ENCODE measurements at places on chromosomes 13 and 19. TPM values are rescaled to one million over a fixed set of nuclear protein-coding genes. Genes with fewer than 3 reads are reported as not detected.

GRCh38 chr13:75430436-75431209 is 51.3 kb downstream of the TBC1D4 start:
- no peak for DNase-seq

- no peak for DNase-seq
Measured at GRCh38 chr13:94646904-94647303, 45.2 kb downstream of the GPR180 start.

- DNase-seq: no peak
Measured at GRCh38 chr19:13058951-13059660, 43.6 kb downstream of the LYL1 start.

DNA sequence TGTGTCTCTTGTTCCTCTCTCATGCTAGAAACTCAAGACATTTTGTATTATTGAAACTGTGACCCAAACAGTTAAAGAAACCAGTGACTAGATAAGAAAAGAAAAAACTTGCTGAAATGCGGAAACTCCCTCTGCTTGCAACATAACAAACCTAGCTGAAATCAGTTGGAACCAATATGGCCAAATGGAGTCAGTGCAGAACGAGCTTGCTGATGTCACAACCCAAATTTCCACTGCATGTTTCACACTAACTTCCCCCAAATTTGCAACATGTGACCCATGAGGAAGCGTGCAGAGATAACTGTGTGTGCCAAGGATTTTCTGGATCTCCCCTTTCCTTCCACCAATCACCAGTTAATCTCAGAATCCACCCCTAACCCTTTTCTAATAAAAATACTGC is 208.0 kb downstream of the DLEU7 start:
- peak; percentile 26 for DNase-seq

GRCh38 chr13:76127922-76128321 is 491.8 kb downstream of the LMO7 start:
- DNase-seq: no peak

The IGFL2 gene
- not detected for total RNA-seq

The CADM4 gene
- 2.5 TPM for total RNA-seq
